Lung (tissue), 17 donors: ENCODE measurements at places on chromosomes 1 and 21. TPM values are rescaled to one million over a fixed set of nuclear protein-coding genes. Genes with fewer than 3 reads are reported as not detected.
A peak's percentile ranks its signal among the peaks of the same experiment; 100 is the strongest.

DNA sequence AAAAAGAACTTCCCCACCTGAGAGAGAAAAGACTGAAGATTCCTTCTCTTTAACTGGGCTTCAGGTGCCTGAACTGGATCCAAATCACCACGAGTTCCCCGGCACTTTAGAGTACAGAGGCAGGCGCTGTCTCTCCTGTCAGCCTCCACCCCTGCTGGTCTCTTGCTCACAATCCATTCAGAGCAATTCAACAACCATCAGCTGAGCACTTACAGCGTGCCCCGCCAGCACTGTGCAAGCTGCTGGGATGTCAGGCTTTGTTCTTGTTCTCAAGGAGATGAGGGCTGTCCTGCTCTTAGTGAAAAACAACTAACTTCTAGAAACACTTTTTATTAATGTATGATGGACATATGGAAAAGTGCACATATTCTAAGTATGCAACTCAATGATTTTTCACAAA, 68.7 kb upstream of the VAMP3 start:
- no peak for DNase-seq

GRCh38 chr1:82931006-82931405, 1067.9 kb downstream of the TTLL7 start:
- peak; percentile 89 for DNase-seq

- no peak for DNase-seq
Observed at GRCh38 chr1:167430849-167431242, 87.5 kb downstream of the CD247 start.

GRCh38 chr21:16193496-16194094, 463.8 kb downstream of the USP25 start:
- DNase-seq, result no peak

Gene PLEKHN1
- 5.1 TPM for total RNA-seq

Gene OR2AK2
- not detected for total RNA-seq

Gene OR2L5
- total RNA-seq, result not detected

DNA sequence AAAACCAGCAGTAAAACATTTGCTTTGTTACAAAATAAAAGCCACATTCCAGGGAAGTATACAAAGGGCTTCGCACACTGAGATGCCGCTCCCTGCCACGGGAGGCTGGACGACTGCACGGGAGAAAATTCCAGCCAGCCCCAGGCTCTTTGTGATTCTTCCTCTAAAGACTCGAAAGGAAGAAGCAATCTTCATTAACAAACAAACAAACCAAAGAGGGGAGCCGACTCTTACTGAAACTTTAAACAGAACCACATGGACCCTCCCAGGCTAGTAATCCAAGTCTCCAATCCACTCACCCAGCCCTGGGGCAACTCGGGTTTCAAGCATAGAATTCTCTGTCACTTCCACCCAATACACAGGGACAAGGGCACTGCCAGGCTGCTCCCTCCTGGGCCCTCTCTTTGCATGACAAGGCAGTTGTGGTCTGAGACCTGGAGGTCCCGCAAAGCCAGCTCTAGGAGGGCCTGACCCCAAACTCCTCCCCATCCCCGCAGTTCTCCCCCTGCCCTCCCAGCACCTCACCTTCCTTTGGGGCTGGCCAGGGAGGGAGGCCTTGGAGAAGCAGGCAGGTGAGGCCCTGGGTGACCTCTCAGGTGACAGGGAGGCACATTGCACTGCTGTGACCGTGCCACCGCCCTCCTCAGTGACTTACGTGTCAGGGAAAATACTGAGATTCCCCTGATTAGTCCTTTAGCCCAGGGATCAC, 26.6 kb upstream of the COL18A1 start:
- peak; percentile 20 for DNase-seq

- no peak for DNase-seq
Observed at GRCh38 chr1:204419064-204419403, 7.4 kb upstream of the PPP1R15B start.

GRCh38 chr1:98733782-98734112, 72.2 kb downstream of the SNX7 start:
- DNase-seq, result no peak

Gene ARHGEF19
- total RNA-seq, result 17.3 TPM

GRCh38 chr1:36448530-36449056, 1.7 kb downstream of the OSCP1 start:
- DNase-seq, result no peak

- no peak for DNase-seq
Observed at GRCh38 chr1:52343979-52344378, 22.0 kb downstream of the CC2D1B start.

GRCh38 chr1:49183489-49183888, 406.8 kb upstream of the BEND5 start:
- no peak for DNase-seq

- no peak for DNase-seq
Observed at GRCh38 chr1:46370214-46370633, 23.9 kb upstream of the FAAH start.

DNA sequence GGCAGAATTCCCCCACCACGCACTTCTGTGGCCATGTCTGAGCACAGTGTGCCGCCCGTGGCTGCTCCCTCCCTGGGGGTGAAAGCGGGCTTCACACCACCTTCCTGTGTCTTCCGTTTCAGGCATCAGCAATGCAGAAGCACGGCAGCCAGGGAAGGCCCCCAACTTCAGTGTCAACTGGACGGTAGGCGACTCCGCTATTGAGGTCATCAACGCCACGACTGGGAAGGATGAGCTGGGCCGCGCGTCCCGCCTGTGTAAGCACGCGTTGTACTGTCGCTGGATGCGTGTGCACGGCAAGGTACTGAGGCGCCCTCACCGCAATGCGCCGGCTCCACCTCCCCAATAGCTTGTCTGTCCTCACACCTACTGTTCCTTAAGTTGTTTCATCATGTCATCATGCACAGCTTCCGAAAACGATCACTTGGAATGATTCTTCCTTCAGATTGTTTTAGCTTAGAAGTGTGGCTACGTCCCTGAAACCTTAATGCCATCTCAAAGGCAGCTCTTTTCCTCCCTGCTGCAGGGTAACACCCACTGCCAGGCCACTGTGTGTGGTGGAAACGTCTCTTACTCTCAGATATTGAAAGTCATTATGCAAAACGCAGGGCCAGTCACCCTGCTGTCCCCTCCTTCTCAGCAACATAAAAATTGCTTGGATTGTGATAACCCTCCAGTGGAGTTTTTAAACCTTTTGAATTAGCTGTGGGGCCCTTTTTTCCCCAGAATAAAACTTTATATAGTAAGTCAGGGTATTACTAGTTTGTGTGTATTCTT, 66.8 kb downstream of the POFUT2 start:
- no peak for DNase-seq

- DNase-seq, result peak; percentile 49
Observed at GRCh38 chr1:179599623-179600249, 8.1 kb downstream of the TDRD5 start.

Gene CRNN
- not detected for total RNA-seq

Gene NBPF8
- 8.4 TPM for total RNA-seq

DNA sequence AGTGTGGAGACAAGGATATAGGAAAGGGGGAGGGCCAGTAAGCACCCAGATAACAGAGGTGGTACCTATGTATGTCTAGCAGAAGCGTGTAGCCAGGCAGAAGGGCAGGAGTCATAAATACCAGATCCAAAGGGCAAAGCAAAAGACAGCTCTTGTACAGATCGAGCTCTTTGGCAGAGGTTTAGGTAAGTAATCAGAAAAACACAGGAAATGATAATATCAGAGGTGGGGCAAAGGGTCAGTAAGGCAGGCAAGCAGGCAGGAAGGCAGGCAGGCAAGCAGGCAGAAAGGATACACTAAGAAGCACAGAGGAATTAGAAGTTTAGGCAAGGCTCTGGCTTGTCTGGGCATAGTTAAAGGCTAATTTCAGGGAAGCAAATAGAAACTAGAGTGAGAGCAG, 22.7 kb upstream of the SLFNL1 start:
- no peak for DNase-seq

- peak; percentile 48 for DNase-seq
Observed at GRCh38 chr1:185157599-185158412, 839 bp downstream of the SWT1 start.

DNA sequence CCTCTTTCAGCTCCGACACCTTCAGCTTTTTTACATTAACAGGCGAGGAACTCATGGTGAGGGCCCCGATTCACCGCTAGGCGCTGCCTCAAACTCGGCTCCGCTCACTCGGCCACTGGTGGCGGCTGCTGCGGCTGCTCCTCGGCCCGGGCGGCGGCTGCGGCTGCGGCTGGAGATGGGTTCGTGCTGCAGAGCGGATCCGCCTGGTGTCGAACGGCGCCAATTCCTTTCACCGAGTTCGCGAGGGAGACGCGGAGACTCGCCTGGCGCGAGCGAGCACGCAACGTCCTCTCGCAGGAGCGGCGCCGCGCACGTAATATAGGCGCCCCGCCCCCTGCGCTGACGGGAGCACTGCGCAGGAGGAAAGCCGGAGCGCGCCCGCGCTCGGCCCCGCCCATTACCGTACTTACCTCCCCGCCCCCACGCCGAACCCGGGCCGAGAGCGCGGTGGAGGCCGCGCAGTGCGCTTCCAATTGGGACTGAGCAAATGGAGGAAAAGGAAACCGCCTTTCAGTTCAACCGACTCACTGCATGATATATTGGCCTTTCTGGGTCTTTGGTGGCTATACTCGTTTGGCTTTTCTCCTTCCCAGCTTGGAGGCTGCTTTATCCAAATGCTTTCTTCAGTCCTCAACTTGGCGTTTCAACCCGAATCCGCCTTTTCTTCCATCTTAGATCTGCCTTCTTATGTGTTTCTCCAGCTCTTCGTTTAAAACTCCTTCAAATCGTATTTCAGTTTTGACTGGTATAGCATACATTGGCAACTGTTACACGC, at the start of gene HNRNPU:
Gene HNRNPU (minus strand): TSS at position 291 of the 775 bp plus-strand sequence. CDS start 236 bp downstream, at position 55.
- DNase-seq, result peak; percentile 98

DNA sequence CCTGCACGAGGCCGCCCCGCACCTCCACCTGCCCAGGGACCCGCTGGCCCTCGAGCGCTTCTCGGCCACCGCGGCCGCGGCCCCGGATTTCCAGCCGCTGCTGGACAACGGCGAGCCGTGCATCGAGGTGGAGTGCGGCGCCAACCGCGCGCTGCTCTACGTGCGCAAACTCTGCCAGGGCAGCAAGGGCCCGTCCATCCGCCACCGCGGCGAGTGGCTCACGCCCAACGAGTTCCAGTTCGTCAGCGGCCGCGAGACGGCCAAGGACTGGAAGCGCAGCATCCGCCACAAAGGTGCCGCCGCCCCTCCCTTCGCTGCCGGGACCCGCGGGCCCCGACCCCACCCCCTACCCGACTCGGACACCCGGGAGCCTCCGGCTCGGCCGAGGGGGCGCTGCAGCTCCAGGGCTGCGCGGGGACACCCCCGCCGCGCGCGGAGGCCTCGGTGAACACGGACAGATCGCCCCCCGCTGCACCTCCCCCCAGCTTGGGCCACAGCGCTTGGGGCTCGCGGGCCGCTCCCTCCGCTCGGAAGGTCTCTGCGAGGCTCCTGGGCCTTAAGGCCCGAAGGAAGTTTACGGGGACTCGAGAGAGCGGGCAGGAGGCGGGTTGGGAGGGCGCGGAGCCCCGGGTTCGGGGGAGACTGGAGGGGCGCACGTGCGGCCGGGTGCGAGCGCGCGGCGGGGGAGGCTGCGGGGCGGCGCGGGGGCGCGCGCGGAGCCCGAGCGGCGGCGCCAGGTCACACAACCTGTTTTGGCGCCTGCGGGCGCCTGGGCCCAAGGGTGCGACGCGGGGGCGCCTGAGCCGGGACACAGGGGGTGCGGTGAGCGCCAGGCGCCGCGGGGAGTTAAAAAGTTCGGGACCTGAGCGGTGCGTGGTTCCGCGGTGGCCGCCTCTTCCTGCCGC, 1.2 kb downstream of the SAMD11 start:
- no peak for DNase-seq

Gene TEX38
- not detected for total RNA-seq

DNA sequence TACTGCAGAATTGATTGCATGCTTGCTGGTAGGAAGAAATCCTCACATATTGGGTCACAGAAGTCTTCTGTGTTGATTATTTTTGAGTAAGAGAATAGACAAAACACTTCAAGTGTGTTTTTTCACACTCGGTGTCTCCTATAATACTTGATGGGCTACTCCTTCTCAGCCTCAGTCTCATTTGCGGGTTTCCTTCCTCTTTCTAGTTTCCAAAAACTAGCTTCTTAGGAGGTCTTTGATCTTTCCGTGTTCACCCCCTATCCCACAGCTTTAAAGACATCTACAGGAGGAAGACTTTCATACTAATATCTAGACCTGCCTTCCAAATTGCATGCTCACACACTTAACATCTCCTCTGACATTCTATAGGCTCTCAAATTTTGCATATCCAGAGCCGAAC, 40.7 kb upstream of the NTPCR start:
- DNase-seq, result no peak

Gene CD164L2
- 6.3 TPM for total RNA-seq
